Activated T-cell treated with anti-CD3 and anti-CD28 coated beads, Interleukin-2, amount 50 U/mL, for 1 hour (primary cell): ENCODE measurements at places on chromosomes 2 and 18.
A peak's percentile ranks its signal among the peaks of the same experiment; 100 is the strongest.

GRCh38 chr18:75208836-75209128 is 157 bp downstream of the PTGR3 start:
- no peak for DNase-seq

GRCh38 chr18:475202-476031 is 25.1 kb downstream of the COLEC12 start:
- DNase-seq: no peak

DNA sequence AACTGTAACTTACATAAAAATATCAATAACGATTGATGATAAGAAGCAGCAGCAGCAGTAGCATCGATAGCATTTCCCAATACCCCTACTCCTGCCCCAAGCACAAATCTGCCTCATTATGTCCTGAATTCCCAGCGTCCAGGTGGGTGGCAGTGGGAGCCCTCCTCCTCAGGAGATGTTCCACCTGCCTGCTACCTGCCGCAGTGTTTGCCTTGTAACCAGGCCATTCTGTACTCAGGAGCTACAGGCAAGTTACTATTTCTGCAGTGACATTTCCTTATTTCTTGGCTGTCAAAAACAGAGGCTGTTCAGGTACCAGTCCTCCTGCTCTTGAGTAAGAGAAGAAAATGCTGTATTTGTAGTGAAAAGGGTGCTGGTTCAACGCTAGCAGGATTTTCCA is 236.4 kb downstream of the CNTNAP5 start:
- DNase-seq: no peak

- DNase-seq: no peak
Observed at GRCh38 chr18:58856881-58857280, 7.8 kb upstream of the ZNF532 start.

DNA sequence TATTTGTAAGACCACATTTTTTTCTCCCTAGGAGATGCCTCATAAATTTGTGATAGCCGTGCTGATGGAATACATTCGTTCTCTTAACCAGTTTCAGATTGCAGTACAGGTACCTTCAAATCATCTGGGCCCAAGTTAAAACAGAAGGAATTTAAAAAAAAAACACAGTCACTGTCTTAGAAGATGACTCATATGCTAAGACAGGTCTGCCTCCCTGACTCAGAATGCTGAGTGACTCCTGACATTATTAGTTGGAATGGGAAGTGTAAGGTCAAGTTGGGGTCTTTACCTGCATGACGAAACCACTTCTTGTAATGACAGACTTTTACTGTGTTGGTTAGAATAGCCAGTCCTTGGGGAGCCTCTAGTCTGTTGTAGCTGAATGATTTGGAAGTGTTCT is 26.3 kb downstream of the RMC1 start:
- DNase-seq: no peak

- no peak for DNase-seq
Observed at GRCh38 chr2:207448006-207448405, 81.8 kb upstream of the CREB1 start.

- DNase-seq: no peak
Observed at GRCh38 chr18:13710414-13710831, 15.9 kb downstream of the FAM210A start.

DNA sequence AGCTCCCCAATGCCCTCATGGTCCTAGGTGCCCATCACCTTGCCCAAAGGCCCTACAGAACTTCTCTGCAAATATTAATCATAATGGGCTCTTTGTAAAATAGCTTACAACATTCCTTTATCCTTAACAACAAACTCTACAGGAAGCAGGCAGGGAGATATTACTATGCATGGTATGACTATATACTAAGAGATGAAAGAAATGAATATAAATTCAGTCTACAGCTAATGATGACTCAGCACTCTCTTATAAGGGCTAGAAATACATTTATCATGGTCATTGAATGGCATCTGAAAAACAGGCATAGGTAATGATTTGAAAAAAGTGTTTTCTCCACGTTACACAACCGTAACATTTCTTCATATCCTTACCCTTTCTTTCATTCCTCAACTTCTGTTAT is 254.8 kb upstream of the DSEL start:
- DNase-seq: no peak

- DNase-seq: no peak
Observed at GRCh38 chr2:94996305-94997100, 29.0 kb upstream of the MAL start.

GRCh38 chr2:84939426-84940087 is 31.4 kb upstream of the KCMF1 start:
- DNase-seq: peak; percentile 54

DNA sequence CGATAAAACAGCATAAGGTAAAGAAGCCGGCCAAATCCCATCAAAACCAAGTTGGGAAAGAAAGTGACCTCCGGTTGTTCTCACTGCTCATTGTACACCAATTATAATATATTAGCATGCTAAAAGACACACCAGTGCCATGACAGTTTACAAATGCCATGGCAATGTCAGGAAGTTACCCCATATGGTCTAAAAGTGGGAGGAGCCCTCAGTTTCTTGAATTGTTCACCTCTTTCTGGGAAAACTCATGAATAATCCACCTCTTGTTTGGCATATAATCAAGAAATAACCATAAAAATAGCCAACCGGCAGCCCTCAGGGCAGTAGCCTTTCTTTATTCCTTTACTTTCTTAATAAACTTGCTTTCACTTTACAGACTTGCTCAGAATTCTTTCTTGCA is 544.9 kb upstream of the SETBP1 start:
- no peak for DNase-seq

- DNase-seq: no peak
Observed at GRCh38 chr18:62285281-62285680, 39.8 kb upstream of the TNFRSF11A start.

DNA sequence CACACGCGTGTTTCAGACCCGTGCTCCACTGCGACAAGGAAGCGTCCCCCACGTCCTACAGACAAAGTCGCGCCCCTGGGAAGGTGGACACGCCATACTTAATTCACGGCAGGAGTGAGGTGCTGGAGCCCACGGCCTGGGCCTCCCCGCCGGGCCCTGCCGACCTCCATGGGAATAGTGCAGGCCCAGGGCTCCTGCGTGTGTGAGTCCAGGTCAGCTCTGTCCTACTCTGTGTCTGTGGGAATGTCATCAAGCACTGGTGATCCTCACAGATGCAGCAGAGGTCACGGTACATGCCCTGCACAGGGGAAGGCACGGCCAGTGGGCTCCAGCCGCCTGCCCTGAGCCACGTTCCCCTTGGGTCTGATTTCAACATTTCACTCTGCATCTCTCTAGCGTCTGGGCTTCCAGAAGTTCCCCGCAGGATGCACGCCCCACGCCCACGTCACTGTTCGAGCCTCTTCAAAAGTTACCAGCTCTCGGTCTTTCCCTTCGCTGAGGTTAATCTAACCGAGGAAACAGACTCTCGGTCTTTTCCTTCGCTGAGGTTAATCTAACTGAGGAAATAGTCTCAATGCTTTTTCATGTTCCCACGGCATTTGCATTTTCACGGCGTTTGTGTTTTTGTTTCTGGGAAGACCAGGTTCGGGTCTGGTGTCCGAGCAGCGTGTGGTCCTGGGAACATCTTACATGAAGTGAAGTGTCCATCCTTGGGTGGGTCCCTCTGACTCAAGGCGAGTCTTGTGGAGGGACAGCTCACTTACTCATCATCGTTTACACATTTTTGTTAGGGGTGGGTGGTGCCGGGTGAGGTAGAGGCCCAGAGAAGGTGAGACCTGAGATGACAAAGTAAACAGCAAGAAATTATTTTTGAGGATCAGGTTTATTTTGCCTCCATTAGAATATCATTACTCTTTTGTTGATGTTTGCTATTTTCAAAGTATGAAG is 157.3 kb upstream of the ALKAL2 start:
- DNase-seq: peak; percentile 54

- DNase-seq: no peak
Observed at GRCh38 chr18:56902653-56903052, 244.2 kb upstream of the BOD1L2 start.

DNA sequence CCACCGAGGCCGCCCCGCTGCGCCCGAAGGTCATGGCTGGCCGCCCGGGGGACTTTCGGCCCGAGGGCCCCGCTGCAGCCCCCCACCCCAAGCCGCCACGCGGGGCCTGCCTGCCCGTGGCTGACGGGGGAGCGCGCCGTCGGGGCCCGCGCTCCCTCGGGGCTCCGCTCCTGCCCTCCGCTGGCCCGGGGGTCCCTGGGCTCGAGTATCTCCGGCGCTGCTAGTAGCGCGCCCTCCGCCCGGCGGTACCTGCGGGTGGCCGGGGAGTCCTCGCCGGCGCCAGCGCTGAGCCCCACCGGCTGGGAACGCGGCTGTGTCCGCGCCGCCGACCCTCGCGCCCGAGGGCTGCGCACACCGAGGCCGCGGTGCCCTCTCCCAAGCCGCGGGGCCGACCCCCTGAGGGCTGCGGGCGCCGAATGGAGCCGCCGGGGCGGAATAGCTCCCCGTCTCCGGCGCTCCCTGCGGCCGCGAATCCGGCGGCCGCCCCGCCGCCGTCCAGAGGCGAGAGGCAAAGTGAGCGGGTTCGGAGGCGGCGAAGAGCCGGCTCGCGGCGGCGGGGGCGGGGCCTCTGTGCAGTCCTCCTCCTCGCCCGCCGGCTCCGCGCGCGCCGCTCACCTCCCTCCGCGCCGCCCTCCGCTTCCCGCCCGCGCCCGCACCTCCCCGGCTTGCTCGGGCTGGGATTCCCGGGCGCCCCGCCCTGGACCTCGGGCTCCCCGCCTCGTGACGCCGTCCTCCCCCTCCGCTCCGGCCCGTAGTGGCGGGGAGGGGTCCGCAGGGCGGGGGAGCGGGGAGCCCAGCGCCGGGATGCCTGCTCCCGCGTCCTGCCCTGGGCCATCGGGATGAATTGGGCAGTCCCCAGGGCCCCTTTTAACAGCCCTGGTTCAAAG is at the start of gene KCNG3:
Gene KCNG3, minus strand, starts transcription at position 515 of the 887 bp plus-strand sequence. Its CDS starts 481 bp downstream, at position 34.
- DNase-seq: peak; percentile 73

- DNase-seq: no peak
Observed at GRCh38 chr18:52553441-52553840, 213.4 kb downstream of the DCC start.
